ENCODE measurements at places on chromosomes 3 and 15.

DNA sequence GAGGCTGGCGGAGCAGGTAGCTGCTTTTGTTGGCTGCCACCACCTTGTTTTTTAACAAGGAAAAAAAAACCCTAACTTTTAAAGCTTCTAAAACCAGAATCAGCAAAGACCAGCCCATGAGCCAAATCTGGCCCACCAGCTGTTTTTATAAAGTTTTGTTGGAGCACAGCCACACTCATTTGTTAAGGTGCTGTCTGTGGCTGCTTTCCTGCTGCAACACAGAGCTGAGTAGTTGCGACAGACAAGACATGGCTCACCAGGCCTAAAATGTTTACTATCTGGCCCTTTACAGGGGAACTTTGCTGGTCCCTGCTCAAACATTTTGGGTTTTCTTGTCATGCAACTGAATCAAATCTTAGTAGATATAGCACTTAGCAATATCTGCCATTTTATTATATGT lies 18.9 kb downstream of the EFCAB12 start:
- DNase-seq: no peak

DNA sequence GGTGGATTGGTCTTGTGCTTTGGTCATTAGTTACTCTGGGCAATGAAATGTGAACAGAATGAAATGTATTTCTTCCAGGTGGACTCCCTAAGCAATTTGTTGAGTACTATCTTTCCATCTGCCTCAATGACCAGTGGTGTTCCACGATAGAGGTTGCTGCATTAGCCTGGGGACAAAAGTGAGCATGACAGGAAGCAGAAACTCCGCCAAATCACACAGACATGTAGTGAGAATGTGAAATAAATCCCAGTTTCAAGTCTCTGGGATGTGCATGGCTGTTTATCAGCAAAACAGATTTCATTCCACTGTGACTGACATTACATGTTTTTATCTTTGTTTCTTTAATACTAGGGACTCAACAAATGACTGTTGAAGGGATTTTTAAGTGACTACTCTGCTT lies 63.3 kb upstream of the DCBLD2 start:
- DNase-seq: no peak

- DNase-seq: no peak
Measured at GRCh38 chr3:56612146-56612545, 55.2 kb downstream of the CCDC66 start.

DNA sequence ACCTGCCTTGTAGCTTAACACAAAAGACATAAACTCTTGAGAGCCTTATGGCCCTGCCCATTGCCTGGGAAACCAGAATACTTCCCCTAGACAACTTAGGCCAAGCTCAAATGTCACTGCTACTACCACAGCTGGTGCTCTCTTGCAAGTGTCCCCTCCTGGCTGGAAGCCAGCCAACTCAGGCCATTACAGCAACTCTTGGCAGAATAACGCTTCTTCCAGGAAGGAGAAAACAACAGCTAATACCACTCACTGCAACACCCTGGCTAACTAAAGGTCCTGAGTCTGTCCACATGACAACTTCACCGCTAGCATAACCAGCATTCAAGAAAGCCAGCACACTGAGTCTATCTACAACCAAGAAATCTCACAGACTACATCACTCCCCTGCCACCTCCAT lies 5.1 kb upstream of the B4GALT4 start:
- DNase-seq: no peak

DNA sequence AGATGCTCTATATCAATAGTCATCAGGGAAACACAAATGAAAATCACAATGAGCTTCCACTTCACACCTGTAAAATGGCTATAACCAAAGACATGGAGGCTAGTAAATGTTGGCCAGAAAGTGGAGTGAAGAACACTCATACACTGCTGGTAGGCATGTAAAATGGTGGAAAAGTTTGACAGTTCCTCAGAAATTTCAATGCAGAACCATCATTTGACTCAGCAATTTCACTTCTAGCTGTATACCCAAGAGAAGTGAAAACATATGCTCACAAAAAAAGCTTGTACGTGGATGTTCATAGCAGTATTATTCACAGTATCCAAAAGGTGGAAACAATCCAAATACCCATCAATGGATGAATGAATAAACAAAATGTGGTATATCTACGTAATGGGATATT lies 19.2 kb upstream of the TOP2B start:
- DNase-seq: no peak

DNA sequence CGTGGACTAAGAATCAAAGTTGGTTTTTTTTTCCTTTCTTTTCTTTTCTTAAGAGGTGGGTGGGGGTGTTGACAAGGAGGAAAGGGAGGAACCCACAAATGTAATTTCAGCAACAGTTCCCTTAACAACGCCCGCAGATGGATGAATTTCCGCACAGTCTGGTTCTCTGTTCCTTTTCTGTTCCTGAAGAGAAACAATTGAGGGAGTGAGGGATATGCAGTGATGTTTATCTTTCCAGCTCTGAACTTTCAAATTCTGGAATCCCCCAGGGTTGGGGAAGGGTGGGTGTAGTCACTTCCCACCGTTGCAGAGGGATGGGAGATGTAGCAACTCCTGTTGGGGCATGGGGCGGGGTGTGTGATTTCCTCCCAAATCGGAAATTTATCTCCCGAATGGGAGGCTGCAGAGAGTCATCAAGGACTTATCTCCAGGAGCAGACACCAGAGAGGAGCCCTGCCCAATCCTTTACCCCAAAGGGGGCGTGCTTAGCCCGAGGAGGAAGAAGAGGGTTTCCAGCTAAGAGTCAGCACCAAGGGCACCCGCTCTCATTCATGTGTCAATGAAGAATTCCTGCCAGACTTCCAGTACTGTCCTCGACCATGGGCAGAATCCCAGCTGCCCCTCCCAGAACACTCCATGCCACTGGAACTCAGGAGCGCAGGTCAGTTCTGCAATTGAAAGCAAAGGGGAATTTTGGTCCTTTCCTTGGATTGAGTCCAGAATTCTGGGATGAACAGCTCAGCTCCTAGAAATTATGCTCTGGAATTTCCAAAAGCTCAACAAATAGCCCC lies 35.0 kb upstream of the CFAP161 start:
- no peak for DNase-seq

DNA sequence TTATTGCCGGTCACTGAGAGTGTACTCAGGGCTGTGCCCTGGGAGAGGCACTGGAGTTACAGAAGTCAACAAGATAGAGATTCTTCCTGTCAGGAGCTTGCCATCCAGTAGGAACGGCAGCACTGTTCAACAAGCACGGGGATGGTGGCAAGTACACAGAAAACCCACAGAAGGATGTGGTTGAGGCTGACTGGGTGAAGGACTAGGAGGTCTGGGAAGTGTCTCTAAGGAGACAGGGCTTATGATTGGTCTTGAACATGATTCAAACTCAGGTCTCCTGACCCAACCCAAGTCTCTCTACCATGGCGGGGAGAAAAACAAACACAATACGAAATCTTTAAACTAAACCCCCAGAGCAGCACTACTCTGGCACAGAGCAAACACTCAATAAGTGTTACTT lies 37.6 kb downstream of the ERICH6 start:
- DNase-seq: no peak

GRCh38 chr3:177444696-177445095 lies 247.4 kb upstream of the TBL1XR1 start:
- no peak for DNase-seq

GRCh38 chr3:155743606-155744005 lies 1.3 kb downstream of the PLCH1 start:
- DNase-seq: no peak

DNA sequence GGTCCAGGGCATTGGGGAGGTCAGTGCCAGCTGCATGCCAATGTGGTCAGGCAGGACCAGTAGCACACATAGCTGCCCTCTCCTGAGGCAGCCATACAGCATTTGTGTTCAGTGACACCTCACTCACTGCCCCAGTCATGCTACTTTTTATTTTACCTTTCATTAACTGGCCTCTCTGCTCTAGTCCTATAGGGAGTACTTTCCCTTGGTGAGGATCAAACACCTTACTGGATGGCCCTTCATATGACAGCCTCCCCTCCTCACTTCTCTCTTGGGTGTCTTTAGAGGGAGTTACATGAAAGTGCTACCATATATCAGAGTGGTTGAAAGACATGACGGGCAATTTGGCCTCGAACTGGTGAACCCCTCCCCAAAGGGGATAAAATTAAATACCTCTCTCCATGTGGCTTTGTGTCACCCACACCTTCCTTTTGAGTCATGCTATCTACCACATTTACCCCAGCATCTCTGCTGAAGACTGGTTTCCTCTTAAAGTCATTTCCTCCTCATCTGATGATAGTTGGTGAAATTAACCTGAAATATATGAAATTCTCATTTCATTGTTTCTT lies 17.6 kb downstream of the RLBP1 start:
- DNase-seq: no peak

- no peak for DNase-seq
Measured at GRCh38 chr15:67142767-67143100, 77.3 kb downstream of the SMAD3 start.

DNA sequence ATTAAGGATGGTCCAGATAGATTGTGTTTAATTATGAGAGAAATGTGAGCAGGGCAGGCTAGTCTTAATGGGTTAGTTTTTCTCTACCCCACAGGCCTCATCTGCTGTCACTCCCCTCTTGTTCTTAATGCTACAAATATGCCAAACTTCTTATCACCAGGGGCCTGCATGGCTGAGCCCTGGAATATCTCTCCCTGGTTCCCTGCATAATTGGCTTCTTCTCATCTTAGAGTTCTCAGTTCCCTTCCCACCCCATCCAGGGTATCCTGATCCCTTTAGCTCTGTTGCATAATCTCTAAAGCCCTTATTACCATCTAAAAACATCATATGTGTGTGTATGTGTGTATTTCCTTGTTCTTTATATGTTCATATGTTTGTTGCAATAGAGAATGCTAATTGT lies 279.6 kb downstream of the LSAMP start:
- DNase-seq: no peak

DNA sequence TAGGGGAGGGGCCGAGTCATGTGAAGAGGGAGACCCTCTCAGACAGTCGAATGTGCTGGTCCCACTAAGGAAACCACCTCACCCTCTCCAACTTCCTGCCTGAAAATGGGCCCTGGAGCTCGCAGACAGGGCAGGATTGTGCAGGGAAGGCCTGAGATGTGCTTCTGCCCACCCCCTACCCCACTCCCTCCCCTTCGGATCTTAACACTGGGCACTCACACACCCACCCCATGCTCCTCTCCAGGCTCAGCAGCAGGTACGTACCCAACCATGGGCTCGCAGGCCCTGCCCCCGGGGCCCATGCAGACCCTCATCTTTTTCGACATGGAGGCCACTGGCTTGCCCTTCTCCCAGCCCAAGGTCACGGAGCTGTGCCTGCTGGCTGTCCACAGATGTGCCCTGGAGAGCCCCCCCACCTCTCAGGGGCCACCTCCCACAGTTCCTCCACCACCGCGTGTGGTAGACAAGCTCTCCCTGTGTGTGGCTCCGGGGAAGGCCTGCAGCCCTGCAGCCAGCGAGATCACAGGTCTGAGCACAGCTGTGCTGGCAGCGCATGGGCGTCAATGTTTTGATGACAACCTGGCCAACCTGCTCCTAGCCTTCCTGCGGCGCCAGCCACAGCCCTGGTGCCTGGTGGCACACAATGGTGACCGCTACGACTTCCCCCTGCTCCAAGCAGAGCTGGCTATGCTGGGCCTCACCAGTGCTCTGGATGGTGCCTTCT lies 20.0 kb downstream of the ATRIP start:
- no peak for DNase-seq

- no peak for DNase-seq
Measured at GRCh38 chr3:56835650-56836227, 34.0 kb upstream of the ARHGEF3 start.
